ENCODE measurements at places on chromosomes 5 and 9. TPM values are rescaled to one million over a fixed set of nuclear protein-coding genes. Genes with fewer than 3 reads are reported as not detected.

- DNase-seq: no peak
Observed at GRCh38 chr5:140221697-140222223, 46.8 kb downstream of the CYSTM1 start.

- no peak for DNase-seq
Observed at GRCh38 chr9:2916382-2916985, 72.6 kb upstream of the PUM3 start.

GRCh38 chr5:168947212-168947868 lies 353.6 kb downstream of the SLIT3 start:
- no peak for DNase-seq

DNA sequence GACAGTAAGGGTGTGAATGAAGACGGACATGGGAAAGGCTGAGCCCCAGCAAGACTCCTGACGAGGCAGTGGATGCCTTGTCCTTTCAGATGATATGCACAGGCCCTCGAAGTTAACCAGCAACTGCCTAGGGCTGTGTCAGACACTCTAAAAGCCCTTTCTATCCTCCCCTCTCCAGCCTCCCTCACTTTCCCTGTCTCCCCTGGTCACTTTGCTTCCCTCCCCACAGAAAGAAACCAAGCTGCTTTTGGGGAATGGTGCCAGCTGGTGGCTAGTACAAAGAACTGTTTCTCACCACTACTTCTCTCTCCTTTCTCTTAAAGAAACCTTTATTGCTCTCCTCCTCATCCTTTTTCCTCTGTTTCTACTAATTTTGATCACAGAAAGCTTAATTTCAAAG lies 21.4 kb downstream of the LHFPL2 start:
- DNase-seq: no peak

The SPAAR gene
- 0.72 TPM for total RNA-seq

DNA sequence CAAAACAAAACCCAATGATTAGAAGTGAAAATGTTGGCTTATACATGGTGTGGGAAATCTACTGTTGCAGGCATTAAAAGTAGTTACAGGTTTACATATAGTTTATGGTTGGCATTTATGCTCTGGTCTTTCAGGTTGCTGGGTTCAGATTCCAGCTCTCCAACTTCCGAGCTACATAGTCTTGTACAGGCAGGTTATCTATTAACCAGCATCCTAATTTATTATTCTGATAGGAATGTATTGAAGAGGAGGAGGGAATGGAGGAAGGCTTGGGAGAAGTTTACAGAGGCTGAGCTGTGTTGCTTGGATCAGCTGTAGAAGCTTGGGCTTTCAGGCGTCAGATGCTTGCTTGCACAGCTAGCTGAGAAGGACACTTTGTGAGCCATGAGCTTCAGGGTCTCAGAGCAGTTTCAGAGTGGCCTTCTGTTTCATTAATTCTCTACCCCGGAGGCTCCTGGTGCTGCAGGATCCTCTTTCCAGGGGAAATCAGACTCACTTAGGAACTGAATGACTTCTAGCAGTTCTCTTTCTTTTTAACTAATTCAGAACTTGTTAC lies 11.7 kb upstream of the ERBIN start:
- DNase-seq: no peak

DNA sequence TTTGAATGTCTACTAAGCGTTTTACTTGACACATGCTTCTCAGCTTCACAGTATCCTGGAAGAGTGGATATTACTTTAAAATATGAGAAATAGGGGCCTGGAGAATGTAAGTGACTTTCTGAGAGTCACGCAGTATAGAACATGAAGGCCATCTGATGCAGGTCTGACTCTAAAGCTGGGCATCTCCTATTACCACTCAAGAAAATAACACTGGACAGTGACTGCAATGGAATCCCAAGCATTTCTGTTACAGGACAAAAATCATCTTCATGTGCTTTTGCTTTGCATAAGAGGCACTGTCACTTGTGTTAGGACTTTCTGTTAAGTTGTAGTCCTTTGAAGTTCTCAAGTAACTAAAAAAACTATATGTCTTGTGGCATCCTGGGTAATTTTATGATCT lies 335.5 kb downstream of the FBXL7 start:
- no peak for DNase-seq

The TRUB2 gene
- total RNA-seq: 11.5 TPM

The NKD2 gene
- total RNA-seq: 9.4 TPM

The CCL21 gene
- 13.0 TPM for total RNA-seq

GRCh38 chr5:28896949-28897348 lies 1858.6 kb upstream of the CDH9 start:
- no peak for DNase-seq

DNA sequence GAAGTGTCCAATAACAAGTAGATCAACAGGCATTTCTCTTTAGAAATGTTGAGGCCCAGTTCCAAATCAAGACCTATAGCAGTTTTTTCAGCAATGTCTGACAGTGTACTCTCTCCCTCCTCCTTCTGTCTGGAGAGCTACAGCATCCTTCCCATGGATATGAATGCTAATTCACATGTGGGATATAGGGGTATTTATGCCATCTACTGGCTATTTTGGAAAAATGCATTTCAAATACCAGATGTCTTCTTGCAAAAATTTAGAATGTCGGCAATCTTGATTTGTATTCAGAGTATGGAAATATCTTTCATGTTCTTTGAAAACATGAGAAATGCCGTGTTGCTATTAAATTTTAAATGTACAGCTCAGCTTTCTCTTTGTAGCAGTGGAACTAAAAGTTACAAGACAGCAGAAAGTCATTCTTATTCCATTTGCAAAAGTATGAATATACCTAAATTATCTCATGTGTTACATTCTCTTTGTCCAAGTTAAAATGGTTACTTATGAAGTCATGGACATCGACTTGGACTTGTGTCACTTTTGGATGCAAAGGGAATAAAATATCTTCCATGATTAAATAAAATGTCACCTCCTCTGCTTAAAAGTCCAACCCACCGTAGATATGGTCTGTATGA lies 647.8 kb downstream of the TAF11L14 start:
- DNase-seq: no peak

- DNase-seq: no peak
Observed at GRCh38 chr5:174844971-174845370, 120.6 kb downstream of the MSX2 start.

GRCh38 chr5:17426104-17426749 lies 71.8 kb upstream of the TAF11L2 start:
- no peak for DNase-seq

DNA sequence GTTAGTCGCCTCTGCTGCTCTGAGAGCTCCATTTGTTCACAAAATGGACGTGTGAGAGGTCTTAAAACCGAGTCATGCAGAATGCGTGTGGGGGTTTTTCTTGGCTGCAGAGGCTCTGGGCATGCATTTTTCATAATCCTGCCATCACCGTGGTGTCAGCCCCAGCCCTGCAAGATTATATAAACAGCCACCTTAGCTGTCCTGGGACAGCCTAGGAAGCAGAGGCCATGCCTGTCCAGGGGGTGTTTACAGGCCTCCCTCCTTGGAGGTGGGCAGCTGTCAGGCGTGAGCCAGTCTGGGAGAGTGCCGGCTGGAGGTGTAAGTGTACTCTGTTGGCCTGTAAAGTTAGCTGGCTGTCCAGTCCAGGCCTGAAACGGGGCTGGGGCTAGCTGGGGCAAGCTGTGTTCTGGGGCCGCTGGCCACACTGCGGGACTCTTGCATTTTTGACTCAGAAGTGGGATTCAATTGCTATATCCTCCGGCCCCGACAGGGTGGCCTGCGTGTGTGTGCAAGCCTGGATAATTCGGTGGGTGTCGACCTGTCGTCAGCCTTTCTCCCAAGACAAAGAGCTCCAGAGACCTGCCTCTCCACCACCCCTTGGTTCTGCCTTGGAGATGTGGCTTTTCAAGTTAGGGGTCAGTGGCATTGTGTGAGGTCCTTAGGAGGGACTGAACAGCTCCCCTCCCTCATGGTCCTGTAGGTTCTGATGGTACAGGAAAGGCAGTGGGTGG lies 2.4 kb downstream of the WNK2 start:
- DNase-seq: no peak

The APBB3 gene
- total RNA-seq: 17.3 TPM

DNA sequence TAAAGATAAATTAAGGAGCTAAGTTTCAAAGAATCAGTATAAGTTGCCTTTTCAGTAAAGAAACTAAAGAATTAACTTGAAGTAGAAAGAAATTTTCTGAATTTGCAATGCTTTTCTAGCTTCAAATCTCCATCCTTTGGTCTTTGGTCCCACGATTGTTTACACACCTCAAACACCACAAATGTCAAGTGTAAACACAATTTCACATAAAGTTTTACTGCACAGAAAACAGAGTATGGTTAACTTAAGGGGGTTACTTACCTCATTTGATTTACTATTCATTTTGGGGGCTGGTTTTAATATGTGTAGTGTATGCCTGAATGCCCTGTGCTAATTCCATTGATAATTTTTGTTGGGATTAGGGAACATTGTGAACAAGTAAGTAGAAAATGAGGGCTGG lies 4.1 kb downstream of the CDO1 start:
- DNase-seq: no peak

DNA sequence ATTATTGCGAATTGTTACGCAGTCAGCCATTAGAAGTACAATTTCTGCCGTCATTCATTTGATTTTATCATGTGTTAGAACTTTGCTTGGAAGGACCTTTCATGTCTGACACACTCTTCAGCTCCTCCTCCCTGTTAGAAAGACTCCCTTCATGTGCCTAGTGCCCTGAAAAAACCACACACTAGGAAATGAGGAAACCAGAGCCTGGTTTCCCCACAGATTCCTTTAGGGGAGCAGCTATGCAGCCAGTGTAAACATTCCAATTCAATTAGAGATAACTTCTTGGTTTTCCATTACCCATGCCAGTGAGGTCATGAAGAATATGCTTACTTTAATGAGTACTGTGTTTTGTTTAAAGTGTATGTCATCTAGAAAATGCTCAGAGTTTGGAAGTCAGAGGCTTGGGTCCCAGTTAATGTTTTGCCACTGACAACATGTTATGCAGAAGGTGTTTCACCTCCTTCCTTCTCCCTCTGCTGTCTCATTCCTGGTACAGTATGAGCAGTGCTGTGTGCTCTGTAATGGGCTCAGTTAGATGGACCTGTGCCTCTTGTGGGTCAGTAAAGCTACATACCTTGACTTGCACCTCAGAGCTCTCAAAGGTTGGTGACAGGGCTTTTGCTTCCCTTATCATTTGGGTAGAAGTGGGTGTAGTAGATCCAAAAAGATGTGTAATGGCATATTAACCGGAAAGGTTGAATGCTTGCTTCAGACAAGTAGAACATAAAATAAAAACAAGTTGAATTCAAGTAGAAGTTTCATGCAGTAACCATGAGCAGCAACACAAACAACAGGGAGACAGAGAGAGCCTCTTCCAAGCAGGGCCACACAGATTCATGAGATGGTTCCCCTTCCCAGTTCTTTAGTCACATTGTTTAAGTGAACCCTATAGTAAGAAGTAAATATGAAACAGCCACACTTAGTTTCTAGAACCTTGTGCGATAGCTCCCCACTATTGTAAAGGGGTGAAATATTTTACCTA lies 52.6 kb upstream of the TNFAIP8 start:
- DNase-seq: no peak

The PDE8B gene
- total RNA-seq: 2.3 TPM

The GOLM1 gene
- total RNA-seq: 4.6 TPM

- no peak for DNase-seq
Observed at GRCh38 chr5:175422058-175422457, 21.9 kb downstream of the DRD1 start.

DNA sequence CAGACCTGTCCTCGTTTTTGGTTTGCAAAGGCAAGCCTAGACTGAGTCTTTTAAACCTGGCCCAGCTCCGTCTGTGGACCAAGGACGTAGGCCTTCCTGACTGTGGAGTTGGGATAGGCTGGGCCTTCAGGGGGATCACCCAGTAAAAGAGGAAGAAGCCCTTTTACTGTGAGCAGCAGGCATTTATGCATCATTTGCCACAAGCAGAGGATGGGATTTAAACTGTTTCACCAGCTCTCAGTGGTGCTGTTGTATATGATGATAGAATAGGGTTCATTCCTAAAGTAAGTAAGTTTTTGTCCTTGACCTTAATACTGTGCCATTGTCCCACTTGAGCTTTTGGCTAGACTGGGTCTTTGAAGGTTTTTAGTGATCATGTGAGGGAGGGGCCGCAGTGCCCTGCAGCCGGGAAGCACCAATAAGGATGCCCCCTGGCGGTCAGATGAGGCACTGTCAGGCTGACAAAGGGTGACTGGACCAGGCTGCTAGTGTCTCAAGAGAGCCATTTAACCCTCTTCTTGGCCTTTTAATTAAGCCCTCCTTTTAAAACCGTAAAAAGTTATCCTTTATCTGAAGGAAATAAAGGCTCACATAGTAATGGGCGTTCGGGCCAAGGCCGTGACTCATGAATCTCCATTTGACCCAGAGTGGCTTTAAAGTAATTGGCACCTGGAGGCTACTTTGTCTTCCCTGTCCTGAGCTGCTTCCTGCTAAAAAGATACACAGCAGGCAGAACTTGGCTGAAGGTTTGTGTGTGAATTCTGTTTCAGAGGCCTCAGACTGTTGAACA lies 74.0 kb downstream of the UBAP1 start:
- peak; percentile 57 for DNase-seq

- no peak for DNase-seq
Observed at GRCh38 chr5:53327811-53328334, 152.6 kb upstream of the FST start.

DNA sequence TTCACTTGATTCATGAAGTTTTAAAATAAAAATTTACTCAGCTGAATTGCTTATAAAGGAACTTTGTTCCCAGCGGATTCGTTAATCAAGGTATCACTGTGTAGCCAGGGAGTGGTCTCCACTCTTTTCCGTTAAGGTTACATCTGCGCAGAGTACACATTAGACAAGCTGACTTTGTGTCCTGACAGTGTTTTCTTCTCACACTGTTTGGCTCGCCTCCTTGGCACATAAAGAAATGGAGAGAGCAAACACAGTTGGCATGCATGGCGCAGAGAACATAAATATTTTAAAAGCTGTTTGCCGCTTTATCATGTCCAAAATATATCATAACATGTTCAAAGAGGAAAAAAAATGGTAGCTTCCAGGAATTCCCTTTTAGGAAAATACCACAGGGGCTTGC lies 153.2 kb downstream of the EDIL3 start:
- DNase-seq: no peak

DNA sequence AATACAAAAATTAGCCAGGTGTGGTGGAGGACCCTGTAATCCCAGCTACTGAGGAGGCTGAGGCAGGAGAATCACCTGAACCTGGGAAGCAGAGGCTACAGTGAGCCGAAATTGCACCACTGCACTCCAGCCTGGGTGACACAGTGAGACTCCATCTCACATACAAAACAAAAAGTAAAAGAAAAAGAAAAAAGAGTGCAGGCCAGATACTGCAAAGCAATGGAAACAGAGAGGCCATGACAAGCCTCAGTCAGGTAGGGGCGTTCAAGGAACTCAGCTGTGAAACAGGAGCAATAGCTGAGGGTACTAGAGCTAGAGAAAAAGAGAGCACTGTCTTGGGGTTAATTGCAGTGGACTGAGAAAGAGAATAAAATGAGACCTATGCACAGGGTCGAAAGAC lies 56.2 kb downstream of the TIMD4 start:
- no peak for DNase-seq

GRCh38 chr9:35791297-35791921 lies at the start of gene NPR2:
NPR2 (plus strand) TSS chr9:35791591; CDS start chr9:35792409, 818 bp downstream.
- DNase-seq: peak; percentile 88

DNA sequence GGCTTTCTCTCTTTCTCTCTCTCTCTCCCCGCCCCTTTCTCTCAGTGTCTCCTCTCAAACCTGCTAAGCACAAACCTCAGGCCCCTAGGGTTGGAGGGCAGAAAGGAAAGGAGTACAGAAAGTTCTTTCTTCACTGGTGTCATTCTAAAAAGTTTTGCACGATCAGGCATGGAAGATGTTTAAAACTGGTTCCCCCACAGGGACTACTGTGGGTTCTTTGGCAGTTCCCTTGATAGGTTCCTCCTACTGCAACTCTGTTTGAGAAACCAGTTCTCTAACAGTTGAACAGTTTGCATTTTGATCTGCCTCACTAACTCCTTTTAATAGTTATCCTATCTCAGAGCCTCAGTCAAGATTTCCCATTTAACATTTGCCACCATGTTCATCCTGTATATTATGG lies 82.9 kb downstream of the CDO1 start:
- DNase-seq: no peak

The FBP1 gene
- 7.4 TPM for total RNA-seq

The WNK2 gene
- 46.8 TPM for total RNA-seq

Measured in lower leg skin (tissue), 4 donors.